Activated T-cell treated with anti-CD3 and anti-CD28 coated beads, Interleukin-2, amount 50 U/mL, for 24 hours (primary cell): ENCODE measurements at places on chromosomes 6 and 20.

- no peak overlapping the region for H3K27ac ChIP-seq
- no peak for DNase-seq
- no peaks in the 10 kb centered on the region for H3K36me3 ChIP-seq
- H3K4me1 ChIP-seq: no peaks in the 10 kb centered on the region
These were observed 42.3 kb downstream of the FUT9 start for GRCh38 chr6:96058082-96058481.

GRCh38 chr6:145204301-145204700 lies 531.0 kb downstream of the EPM2A start:
- no peak for DNase-seq
- H3K4me1 ChIP-seq: no peaks in the 10 kb centered on the region
- no peak overlapping the region for H3K4me3 ChIP-seq
- H3K27ac ChIP-seq: no peak overlapping the region

DNA sequence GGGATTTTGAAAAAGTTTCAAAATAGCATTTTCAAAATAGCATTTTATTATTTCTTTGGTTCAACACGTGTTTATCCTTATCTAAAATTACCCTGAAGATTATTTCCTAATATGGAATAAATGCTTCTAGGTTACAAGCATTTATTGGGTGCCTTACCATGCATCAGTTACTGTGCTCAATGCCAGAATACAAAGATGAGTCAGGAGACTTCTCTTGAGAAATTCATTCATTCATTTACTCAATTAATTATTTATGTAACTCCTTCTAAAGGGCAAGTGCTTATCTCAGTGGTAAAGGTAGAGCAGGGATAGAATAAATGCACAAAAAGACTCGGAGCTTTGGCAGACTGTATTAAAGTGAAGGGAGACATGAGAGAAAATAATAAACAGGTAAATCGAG lies 150.1 kb upstream of the PDE7B start:
- no peak overlapping the region for H3K27ac ChIP-seq
- peaks cover 24% of the 10 kb centered on the region for H3K4me1 ChIP-seq
- peaks cover under 1% of the 10 kb centered on the region for H3K27me3 ChIP-seq
- H3K4me3 ChIP-seq: no peak overlapping the region
- DNase-seq: no peak
- no peaks in the 10 kb centered on the region for H3K36me3 ChIP-seq

DNA sequence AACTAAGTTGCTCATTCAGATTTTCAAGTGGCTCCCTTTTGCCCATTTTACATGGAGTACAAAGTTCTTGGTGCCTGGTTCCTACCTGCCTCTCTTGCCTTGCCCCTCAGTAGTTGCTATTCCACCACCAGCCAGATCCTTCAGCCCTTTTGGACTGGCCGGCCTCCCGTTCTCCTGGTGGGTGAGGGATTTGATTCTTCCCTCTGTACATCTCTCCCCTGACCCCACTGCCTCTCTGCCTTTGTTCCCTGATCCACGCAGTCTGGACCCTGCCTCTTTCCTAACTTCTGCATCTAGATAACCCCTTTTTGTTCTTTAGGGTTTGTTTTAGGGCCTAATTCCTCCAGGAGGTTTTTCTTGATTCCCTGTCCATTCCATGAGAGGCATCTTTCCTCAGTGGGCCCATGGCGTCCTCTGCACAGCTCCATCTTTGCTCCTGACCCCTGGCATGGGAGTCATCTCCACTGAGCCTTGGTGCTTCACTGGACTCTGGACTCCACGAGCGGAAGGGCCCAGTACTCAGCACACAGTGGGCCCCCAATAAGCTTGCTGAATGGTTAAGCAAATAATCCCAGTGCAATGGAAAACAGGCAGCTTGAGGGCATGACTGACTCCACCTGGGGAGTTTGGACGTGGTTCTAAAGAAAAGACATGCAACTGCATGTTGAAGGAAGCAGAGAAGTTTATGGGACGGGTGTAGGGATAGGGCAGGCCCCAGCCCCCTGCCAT lies 309.3 kb upstream of the SUPT3H start:
- H3K36me3 ChIP-seq: no peaks in the 10 kb centered on the region
- no peaks in the 10 kb centered on the region for H3K27me3 ChIP-seq
- H3K4me3 ChIP-seq: no peak overlapping the region
- peaks cover 7% of the 10 kb centered on the region for H3K4me1 ChIP-seq
- DNase-seq: no peak

GRCh38 chr20:48350313-48350988 lies 477.3 kb downstream of the PREX1 start:
- H3K4me3 ChIP-seq: no peak overlapping the region
- H3K27me3 ChIP-seq: peaks cover 26% of the 10 kb centered on the region
- H3K27ac ChIP-seq: no peak overlapping the region
- H3K36me3 ChIP-seq: no peaks in the 10 kb centered on the region
- DNase-seq: no peak

DNA sequence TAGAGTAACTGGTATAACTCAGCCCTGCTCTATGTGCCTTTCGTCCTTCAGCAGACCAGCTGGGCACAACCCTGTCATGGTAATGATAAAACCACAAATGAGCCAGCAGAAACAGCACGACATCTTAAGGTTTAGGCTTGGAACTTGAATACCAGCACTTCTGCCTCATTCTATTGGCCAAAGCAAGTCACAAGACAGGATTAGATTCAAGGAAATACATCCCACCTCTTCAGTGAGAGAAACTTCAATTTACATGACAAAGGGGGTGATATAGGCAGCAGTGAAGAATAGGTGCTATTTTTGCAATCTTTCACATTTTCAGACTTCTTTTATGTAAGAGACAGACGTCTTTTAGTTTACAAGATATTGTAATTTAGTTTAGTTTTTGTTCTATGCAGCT lies 69.8 kb upstream of the SLC35F1 start:
- no peak overlapping the region for H3K4me3 ChIP-seq
- H3K36me3 ChIP-seq: no peaks in the 10 kb centered on the region
- no peak overlapping the region for H3K27ac ChIP-seq

DNA sequence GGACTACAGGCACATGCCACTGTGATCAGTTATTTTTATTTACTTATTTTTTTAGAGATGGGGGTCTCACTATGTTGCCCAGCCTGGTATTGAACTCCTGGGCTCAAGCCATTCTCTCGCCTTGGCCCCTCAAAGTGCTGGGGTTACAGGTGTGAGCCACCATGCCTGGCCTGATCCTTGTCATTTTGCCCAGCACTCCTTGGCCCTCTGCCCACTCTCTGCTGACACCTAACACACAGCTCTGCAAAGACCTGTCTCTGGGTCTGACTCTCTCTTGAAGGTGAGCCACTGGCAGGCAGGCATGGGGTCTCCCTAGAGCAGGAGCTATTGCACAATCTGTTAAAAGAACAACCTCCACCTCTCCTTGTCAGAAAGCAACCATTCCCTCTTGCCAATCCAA lies 155.6 kb downstream of the ZFP64 start:
- no peaks in the 10 kb centered on the region for H3K36me3 ChIP-seq
- DNase-seq: no peak
- peaks cover 15% of the 10 kb centered on the region for H3K4me1 ChIP-seq
- H3K27me3 ChIP-seq: no peaks in the 10 kb centered on the region

DNA sequence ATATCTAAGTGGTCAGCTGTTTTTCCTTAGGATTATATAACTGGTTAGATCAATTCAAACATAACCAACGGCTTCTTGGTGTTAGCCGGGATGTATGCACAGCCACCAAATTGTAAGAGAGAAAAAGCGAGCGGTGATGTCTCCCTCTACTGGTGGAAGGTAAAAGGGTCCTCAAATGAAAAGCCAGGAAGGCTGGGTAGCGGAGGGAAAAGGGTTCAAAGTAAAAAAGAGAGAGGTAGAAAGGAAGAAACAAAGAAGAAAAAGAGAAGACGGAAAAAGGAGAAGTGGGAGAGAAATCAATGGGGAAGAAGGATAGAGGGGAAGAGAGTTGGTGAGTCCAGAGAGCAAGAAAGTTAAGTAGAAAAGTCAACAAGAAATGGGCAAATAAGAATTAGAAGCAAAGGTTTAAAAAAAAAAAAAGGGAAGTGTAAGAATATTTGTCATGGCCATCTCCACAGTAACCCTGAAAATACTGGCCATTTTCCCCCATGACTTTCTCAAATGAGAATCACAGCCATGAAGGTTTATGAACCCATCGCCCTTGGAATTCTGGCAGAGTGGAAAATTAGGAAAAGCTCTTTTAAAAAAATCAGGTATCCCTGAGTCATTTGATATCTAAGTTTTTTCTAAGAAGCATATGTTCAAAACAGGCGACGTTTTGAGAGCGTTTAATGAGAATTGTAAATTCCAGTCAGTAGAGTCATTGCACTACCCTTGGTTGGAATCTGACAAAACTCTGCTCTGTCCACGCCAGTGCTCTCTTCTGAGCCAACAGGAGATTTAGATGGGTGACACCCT lies 155.6 kb upstream of the SNX9 start:
- no peak overlapping the region for H3K4me3 ChIP-seq
- H3K27me3 ChIP-seq: no peaks in the 10 kb centered on the region
- H3K27ac ChIP-seq: no peak overlapping the region
- H3K4me1 ChIP-seq: peaks cover 25% of the 10 kb centered on the region
- DNase-seq: no peak
